T-helper 17 cell (primary cell): ENCODE measurements at places on chromosomes 2 and 18.

DNA sequence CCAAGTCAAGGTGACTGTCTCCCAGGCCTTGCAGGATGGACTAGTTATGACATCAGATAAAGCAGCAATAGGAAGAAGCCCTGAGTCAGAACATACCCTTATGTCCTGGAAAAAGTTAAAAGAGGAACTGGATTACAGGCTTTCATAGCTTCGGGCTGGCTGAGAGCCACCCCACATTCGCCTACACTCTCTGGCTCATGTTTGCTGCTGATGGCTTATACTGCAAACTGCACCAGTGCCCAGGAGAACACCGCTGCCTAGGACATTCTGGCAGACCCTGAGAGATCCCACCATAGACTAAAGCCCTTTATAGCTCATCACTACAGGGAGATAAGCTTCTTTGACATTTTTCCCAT lies 20.3 kb downstream of the SLC8A1 start:
- no peak for DNase-seq

GRCh38 chr18:2978208-2978607 lies 34.7 kb downstream of the LPIN2 start:
- DNase-seq = no peak

DNA sequence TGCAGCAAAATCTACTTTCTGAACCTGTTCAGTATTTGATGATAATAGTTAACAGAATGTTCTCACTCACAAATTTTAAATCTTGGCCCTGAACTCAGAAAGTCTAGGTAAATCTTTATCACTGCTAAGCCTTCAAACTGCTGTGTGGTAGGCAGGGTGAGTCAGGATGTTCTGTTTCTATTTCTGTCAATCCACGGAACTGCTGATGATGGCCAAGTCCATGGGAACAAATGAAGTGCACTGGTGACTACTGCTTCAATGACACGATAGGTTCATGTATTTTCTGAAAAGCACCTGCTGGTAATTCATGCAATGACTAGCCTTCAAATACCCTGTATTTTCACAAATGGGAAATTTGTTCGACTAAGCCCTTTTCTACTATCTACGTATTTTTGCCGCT lies 14.2 kb downstream of the NIFK start:
- DNase-seq = no peak

- no peak for DNase-seq
These were observed 11.8 kb upstream of the ZFP36L2 start for GRCh38 chr2:43238176-43238575.

GRCh38 chr2:133760376-133760775 lies 192.1 kb upstream of the NCKAP5 start:
- DNase-seq = no peak

GRCh38 chr2:241817126-241817820 lies 8.3 kb downstream of the NEU4 start:
- peak; percentile 12 for DNase-seq

- DNase-seq = peak; percentile 65
These were observed 193.7 kb upstream of the ID2 start for GRCh38 chr2:8488001-8488738.

DNA sequence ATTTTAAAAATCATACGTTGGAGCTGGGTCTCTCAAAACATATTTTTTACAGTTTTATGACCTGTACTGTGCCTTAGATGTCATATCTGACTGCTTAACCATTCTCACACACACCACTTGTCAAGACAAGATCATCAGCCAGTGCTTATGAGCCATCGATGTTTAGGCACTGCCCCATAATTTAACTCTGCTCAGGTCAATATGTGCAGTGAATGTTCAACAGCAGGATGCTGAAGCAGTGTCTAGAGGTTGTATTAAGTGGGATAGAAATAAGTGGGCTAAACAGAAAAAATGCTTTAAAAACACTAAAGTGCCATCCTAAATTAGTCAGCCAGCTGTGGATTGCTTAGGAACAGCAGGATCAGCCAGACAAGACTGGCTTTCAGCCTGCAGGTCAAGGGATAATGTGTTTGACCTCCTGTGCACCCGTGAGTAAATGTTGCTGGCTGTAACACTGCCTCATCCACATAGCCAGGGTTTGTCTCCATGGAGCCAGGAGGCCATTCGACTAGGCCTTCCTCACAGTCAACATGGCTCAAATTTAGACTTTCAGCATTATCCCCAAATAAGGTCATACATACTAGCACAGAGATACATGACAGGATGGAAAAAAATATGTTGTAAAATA lies 139.0 kb upstream of the NXPH2 start:
- no peak for DNase-seq

DNA sequence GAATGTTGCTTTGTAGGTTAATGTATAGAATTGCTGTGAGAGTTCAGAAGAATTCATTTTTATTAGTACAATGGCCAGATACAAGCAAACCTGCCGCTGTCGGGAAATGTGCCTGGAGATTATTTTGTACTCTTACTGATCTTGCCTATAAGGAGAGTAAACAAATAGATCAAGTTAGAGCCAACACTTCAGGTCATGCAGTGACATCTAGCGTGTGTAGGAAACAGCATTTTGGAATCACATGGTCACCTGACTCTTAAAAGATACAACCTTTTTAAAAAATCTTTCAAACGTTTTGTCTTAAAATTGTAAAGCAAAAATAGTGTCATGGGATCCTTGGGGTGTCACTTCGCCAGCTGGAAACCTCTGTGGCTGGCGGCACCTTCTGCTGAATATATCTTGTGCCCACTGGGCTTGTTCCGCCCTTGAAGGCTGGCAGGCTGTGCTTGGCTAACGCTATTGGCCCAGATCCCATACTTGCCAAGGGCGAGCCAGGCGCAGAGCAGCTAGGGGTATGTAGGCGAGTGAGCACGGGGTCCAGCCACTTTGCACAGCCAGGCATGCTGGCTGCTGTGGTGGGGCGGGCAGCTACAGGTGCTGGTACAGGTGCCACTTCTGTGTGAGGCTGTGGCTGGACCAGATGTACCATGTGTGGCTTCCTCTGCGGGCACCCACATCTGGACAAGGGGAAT lies 19.5 kb upstream of the RPRM start:
- DNase-seq = no peak

DNA sequence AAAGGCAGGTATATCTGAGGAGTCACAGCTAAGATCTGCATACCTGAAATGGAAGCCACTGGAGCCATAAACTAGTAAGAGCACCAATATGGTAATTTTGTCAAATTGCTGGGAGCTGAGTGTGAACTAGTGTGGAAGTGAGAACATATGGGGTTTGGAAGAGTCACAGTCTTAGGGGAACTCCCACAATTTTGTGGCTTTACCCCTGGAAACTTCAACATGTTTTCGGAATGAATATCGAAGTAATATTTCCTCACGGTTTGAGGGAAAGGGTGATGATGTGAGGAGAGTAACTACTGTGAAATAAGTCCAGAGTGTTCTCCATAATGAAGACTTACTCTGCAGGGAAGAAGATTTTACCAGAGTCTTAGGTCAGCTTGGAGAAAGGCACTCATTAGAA lies 565.9 kb downstream of the RIT2 start:
- no peak for DNase-seq

GRCh38 chr2:206832873-206833272 lies 67.5 kb downstream of the FASTKD2 start:
- no peak for DNase-seq

GRCh38 chr2:147351784-147352183 lies 493.0 kb upstream of the ACVR2A start:
- DNase-seq = no peak

GRCh38 chr18:51226587-51227350 lies 29.3 kb upstream of the MEX3C start:
- DNase-seq = no peak

DNA sequence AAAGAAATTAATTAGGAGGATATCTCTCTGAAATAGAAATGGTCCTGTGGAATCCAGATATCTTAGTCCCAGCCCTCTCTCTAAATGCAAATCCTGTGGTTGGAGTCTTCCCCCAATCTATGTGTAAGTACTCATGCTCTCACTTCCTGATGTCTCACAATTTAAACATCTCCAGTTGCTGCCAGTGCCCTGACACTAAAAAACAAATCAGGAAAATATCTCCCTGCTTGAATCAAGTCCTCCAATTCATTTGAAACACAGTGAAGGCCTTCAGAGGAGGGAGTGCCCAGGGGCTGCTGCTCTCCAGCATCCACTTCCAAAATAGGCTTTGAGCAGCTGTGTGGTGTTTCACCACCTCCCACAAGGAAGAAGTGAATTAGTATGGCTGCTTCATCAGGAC lies 413.8 kb downstream of the RAD51AP2 start:
- no peak for DNase-seq

GRCh38 chr2:236662231-236663185 lies 92.9 kb downstream of the ACKR3 start:
- no peak for DNase-seq

DNA sequence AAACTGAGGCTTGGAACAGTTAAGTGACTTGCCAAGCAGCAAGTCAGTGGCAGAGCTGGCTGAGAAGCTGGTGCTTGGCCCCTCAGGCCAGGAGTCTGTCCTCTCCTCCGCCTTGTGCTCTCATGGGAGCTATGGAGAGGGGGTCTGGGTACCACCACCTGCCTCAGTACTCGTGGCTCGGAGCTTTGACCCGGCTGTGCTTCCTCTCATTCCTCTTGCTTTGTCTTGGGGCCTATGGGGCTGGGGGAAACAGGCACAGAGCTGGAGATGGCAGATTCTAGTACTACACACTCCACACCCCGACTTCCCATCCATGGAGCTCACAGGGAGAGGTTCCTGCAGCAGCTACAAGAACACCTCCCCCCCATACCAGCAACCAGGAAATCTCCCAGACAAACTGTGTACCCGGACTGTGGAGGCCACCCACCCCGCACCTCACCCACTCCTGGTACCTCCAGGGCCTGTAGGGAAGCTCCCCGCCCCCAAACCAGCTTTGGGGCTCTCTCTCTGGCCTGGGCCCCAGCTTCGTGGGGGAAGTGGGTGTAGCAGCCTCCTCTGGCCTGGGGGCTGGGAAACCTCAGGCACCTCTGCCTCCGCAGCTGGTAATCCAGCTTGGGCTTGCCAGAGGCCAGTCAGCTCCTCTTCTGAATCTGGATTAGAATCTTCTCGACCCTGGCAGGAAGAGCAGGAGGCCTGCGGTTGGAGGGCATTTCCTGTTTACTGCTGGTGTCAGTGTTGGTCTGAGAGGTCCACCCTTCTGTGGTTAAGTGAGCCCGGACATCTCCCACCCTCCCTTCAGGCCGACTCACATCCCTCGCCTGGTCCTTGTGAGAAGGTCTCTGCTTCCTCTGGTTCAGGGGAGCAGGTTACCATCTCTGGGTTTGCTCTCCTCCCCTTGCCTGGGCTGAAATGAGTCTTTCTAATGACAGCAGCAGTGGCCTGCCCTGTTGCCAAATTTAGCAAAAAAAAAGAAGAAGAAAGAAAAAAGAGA lies 22.3 kb upstream of the RHOB start:
- no peak for DNase-seq

GRCh38 chr2:109517118-109517889 lies 96.5 kb downstream of the SEPTIN10 start:
- no peak for DNase-seq

GRCh38 chr2:29119211-29119610 lies 4.0 kb downstream of the CLIP4 start:
- no peak for DNase-seq

GRCh38 chr2:188365058-188365641 lies 73.5 kb downstream of the GULP1 start:
- no peak for DNase-seq

DNA sequence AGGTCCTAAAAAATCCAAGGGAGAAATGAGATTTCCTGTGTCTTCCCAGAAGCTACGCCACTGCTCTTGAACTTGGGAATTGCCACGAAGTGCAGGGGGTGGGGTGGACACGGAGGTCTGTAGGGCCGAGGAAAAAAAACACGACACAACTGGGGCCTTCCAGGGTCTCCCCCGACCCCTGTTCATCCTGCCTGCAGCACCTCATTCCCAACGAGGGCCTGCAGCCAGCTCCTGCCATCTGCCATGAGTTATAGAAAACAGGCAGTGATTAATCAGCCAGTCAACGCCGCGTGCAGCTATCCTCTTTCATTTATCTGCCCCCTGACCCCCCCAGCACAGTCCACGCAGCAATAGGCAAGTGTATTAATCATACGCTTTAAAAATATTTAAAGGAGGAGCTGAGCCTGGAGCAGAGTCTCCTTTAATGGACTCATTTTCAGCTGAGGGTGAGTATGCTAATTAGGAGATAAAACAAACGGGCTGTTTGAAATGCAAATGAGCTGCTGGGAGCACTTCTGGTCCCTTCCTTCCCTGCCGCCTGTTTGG lies 209.9 kb downstream of the TFCP2L1 start:
- DNase-seq = no peak

- DNase-seq = no peak
These were observed 91.8 kb upstream of the ST6GAL2 start for GRCh38 chr2:106977717-106978116.

- DNase-seq = no peak
These were observed 105.5 kb downstream of the BCL2 start for GRCh38 chr18:63213936-63214671.

DNA sequence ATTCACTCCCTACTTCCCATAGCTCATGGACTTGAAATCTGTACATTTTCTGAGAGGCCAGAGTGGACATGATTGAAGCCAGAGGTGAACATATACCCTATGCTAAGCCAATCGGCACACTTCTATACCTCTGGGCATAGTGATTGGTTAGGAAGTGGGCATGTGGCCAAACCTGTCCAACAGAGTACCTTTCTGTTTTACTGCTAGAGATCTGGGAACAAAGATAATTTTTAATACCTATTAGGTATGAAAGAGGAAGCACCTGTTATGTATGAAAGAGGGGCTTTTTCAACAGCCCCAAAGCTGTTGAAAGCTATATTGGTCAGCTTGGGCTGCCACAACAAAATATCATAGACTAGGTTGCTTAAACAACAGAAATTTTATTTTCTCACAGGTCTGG lies 27.7 kb downstream of the METTL8 start:
- no peak for DNase-seq

- DNase-seq = no peak
These were observed 34.5 kb downstream of the BCL2 start for GRCh38 chr18:63284827-63285733.

DNA sequence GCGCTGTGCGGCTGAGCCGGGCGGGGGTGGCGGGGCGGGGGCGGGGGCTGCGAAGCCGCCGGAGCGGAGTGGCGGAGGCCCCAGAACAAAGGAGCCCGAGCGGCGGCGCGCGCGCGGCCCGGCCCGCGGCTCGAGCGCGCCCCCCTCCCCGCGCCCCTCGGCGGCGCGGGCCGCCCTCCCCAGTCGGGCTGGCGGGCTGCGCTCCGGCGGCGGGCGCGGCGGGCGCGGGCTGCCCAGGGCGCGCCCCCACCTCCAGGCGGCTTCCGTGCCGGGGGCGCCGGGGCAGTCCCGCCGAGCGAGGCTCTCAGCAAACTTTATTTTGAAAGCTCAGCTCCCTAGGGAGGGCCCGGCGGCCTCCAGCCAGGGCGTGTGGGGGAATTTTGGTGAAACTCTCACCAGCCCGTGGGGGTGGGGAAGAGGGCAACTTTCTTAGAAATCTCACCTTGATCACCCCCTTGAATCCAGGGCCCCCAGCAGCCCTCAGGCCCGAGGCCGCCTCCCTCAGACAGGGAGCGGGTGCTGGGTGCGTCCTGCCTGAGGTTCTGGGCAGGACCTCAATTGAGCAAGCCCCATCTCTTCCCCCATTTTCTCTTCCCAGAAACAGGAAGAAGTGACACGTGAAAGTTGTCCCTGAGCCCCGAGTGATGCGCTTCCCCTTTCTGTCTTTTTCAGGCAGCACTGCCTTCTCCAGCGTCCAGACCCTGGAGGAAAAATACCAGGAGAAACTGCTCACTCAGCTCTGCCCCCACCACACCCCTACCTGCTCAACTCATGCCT lies 786 bp downstream of the TET3 start:
- peak; percentile 63 for DNase-seq
